ENCODE measurements at places on chromosomes 5 and 9.

DNA sequence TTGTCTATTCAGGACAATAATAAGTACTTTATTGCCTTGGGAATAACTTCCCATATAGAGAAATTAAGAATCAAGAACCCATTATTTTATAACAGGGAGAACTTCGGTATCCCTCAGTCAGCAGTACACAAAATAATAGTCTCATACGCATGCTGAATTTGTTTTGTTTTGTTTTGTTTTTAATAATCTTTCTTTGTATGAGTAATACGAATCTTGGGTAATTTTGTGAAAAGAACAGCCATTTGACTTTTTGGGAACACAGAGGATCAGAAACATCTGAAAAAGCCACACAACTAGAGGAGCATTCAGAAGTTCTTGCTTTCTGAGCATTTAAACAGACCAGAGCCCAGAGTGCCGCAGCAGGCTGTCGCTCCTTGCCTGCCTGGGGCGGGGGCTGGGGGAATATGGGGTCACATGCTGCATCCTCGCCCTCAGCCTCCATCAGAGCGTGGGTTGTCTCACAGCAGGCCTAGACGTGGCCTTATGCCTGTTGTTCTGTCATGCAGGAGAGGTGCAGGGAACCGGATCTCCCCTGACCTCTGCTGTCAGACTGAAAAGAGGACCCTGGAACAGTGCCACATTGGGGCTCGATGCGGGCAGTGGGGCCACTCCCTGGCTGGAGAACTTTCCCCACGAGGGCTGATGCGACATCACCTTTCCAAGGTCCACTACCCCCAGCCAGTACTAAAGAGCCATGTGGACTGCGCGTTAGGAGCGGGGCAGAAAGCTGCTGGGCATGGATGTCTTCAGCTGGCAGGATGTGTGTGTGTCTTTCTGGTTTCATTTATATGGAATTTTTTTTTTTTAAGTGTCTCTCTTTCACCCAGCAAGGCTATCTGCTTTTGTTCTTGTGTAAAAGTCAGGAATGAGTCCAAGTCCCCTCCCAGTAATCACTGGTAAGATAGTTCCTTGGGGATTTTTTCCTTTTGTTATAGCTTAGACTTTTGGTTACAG lies 133.4 kb upstream of the OTULINL start:
- DNase-seq: no peak

DNA sequence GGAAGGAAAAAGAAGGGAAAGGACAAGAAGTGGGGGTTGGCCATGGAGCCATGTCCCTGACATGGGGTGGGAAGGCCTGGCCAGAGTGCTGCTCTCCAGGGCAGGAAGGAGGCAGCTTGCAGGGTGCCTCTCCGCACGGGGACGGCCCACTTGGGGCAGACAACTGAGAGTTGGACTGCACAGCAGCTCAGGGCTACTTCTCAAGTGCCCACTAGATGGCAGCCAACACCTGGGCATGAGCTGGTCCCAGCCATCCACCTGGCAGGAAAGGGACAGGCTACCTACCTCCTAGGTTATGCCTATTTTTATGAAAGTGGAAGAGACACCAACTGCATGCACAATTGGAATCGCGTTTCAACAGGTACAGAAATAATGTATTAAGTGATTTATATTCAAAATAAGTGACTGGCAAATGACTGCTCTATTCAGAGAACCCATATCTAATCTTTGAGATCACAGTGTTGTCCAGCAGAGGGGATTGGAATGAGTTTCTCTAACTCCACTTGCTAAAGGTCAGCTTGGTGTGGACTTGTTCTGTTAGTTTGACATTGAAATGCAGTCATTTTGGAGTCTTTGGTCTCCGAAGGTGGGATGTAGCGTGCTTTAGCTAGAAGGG lies 113.4 kb downstream of the SYK start:
- no peak for DNase-seq

GRCh38 chr9:135746565-135746964 lies 44.6 kb downstream of the KCNT1 start:
- no peak for DNase-seq

DNA sequence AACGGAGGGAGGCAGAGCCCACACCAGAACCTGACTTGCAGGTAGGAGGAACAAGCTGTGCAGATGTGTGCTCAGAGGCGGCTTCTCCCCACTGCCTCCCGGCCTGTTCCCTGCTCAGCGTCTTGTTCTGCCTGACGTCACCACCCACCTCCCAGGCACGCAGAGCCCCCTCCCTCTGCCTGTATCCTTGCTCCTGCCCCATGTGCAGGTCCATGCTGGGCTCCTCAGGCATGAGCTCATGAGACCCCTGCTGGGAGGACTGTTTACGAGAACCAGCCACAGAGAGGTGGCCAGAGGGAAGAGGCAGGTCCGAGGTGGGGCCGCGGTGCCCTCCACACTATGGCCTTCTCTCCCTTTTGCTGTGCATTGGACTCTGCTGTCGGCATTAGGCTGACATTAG lies 45.5 kb downstream of the SLC6A3 start:
- no peak for DNase-seq

- DNase-seq: no peak
Measured at GRCh38 chr9:127130235-127130634, 7.8 kb upstream of the ANGPTL2 start.

DNA sequence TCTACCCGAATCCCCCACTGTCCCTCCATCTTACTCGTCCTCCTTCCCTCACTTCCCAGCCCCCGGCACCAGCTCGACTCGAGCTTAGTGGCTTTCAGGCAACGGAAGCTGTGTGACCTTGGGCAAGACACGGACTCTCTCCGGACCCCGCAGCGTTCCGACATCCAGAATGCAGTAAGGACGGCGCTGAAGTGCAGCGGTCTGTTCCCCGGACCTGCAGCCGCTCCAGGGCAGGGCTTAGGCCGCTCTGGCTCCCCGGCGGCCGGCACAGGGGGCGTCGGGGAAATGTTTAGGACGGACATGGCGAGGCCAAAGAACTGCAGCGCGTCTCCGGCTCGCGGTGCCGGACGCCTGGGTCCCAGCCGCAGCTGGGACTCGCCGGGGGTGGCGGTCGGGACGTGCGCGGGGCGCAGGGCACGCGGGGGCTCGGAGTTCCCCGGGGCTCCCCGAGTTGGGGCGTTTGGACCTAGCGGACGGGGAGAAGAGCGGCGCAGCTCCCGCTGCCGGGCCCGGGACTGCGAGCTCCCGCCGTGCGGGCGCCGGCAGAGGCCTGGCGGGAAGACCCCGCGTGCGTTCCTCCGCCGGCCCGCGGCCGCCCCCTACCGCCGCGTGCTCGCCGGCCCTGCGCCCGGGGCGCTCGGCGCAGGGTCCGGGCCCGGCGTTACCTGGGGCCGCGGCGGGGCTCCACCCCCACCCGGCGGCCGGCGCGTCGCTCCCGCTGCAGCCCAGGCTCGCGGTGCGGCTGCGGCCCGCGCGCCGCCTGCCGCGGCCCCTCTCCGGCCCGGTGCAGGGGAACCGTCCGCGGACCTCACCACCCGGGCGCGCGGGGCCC lies 5.6 kb upstream of the RNF44 start:
- no peak for DNase-seq

DNA sequence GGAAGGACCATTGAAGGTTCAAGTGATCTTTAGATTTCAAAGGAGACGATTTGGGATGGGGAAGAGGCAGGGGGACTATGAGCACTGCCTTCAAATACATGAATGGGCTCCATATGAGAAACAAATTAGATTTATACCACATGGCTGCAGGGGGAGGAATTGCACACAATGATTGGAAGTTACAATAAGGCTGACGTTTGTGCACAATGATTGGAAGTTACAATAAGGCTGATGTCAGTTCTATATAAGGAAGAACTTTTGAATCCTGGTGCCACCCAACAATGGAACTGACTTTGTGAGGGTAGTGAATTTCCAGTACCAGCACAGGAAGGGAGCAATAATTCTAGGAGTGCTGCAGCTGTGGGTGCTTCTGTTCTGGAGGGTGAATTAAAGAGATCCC lies 95.7 kb upstream of the PTGER4 start:
- no peak for DNase-seq

DNA sequence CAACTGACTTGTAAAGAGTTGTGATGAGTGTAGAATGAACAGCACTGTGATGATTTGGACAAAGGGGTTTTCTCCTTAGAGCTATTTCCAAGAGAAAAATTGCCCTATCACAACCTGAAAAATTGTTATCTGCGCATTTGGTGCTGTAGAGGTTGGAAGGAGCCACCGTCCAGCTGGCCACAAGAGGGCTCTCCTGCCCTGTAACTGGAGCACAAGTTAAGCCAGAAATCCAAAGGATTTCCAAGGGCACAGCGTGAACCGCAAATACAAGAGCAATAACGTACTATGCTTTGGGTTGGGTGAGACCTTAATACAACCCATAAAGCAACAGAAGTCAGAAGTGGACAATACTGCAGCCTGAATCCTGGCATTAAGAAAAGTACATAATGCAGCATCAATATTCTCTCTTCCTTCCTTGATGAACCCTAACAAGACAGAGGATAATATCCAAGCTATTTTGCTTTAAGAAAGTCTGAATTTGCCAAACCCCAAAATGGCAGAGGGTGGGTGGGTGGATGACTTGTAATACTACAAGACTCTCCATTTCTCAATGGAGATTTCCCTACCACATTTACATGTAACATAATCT lies 56.8 kb upstream of the SMIM32 start:
- no peak for DNase-seq

- DNase-seq: no peak
Measured at GRCh38 chr9:132200706-132201105, 38.8 kb downstream of the NTNG2 start.

- no peak for DNase-seq
Measured at GRCh38 chr9:113493203-113493520, 29.6 kb downstream of the RGS3 start.

GRCh38 chr9:131095666-131096268 lies 564 bp upstream of the AIF1L start:
- DNase-seq: no peak

- no peak for DNase-seq
Measured at GRCh38 chr9:122810306-122810946, 10.5 kb downstream of the OR1K1 start.
